ENCODE measurements at places on chromosomes 6 and 20. TPM values are rescaled to one million over a fixed set of nuclear protein-coding genes. Genes with fewer than 3 reads are reported as not detected.

DNA sequence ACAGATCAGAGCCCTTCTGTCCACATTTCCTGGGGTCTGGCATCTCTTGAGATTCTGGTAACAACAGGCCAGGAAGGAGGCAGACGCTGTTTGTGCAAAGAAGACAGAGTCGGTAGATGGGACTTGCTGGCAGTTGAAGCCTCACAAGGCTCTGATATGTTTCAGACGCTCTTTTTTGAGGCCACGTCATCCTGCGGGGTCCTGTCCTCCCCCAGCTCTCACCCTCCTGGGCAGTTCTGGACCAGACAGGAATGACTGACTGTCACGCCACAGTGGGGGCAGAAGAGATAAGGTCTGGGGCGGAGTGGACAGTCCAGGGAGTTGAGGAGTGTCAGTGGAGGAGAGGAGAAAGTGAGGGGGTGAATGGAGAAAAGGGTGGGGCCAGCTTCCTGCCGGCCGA, 87.1 kb upstream of the SULF2 start:
- peak; percentile 21 for DNase-seq

DNA sequence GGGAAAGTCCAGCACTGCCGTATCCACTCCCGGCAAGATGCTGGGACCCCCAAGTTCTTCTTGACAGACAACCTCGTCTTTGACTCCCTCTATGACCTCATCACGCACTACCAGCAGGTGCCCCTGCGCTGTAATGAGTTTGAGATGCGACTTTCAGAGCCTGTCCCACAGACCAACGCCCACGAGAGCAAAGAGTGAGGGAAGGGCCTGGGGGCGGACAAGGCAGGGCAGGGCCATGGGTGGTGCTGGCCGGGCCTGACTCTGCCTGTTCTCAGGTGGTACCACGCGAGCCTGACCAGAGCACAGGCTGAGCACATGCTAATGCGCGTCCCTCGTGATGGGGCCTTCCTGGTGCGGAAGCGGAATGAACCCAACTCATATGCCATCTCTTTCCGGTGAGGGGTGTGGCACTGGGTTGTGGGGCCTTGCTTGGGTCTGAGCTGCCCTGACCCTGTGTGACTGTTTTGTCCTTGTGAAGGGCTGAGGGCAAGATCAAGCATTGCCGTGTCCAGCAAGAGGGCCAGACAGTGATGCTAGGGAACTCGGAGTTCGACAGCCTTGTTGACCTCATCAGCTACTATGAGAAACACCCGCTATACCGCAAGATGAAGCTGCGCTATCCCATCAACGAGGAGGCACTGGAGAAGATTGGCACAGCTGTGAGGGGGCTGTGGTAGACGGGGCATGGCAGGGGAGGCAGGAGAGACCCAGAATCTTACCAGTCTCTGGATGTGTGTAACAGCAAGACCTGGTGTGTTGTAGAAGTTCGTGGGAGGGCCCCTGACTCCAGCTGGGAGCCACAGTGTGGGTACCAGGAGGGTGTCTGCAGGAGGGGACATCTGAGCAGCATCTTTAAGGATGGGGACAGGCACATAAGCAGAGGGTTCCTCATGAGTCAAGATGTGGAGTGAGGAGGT, 29.1 kb downstream of the PLCG1 start:
- no peak for DNase-seq

- no peak for DNase-seq
These were observed 473.6 kb upstream of the AGPAT4 start for GRCh38 chr6:161747506-161747905.

- no peak for DNase-seq
These were observed 47.3 kb upstream of the TNFAIP3 start for GRCh38 chr6:137819740-137820139.

DNA sequence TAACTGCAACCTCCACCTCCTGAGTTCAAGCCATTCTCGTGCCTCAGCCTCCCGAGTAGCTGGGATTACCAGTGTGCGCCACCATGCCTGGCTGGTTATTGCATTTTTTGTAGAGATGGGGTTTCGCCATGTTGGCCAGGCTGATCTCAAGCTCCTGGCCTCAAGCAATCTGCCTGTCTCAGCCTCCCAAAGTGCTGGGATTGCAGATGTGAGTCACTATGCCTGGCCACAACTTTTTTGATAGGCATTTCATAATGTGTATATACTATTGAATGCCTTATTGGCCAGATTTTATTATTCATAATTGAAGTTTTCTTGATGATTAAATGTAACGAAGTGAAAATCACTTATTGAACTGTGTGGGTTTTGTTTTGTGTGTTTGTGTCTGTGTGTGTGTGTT, 27.9 kb downstream of the FIG4 start:
- DNase-seq = no peak

GRCh38 chr20:7264137-7264536, 496.7 kb downstream of the BMP2 start:
- DNase-seq = no peak

- DNase-seq = no peak
These were observed 81.1 kb upstream of the PRDM1 start for GRCh38 chr6:106005013-106005412.

THBS2 gene
- 238 TPM for total RNA-seq

SLA2 gene
- not detected for total RNA-seq

MACROD2 gene
- 69.6 TPM for total RNA-seq
